T-helper 2 cell (primary cell): ENCODE measurements at places on chromosomes 13 and 19.

- DNase-seq: no peak
Observed at GRCh38 chr13:39960191-39960590, 304.7 kb downstream of the COG6 start.

GRCh38 chr19:6402837-6403608 is 10.1 kb upstream of the GTF2F1 start:
- no peak for DNase-seq

- DNase-seq: no peak
Observed at GRCh38 chr19:19324059-19324770, 3.6 kb downstream of the MAU2 start.

GRCh38 chr19:33302974-33303790 is 848 bp upstream of the CEBPA start:
- no peak for DNase-seq

- DNase-seq: no peak
Observed at GRCh38 chr19:4051175-4052101, 15.3 kb downstream of the ZBTB7A start.

DNA sequence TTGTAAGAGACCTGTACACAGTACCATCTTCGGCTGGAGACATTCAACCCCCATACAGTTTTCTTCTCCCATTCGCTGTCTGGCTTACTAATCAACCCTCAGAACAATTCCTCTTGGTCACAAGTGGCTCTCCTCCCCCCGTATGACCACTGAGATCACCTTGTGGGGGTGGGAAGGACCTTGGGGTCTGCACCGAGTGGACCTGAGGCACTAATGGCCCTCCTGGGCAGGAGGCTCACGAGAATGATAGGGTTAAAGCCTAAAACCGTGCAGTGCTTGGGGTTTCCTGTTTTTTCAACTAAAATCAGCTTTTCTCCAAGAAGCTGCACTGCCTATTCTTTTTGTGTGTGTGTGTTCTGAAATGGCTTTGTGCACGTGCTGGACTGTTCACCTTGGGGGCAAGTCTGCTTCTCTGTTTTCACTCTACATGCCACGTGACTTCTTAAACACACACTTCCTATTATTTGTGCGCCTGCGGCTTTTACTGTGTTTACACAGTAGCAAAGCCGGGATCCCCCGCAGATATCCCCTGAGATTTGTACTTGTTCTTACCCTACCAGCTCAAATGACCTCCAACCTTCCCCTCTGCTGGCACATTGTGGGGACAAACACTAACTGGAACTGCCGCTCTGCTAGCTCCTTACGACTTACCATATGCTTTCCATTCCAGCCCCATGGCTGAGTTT is 12.3 kb downstream of the RBM26 start:
- DNase-seq: peak; percentile 85

DNA sequence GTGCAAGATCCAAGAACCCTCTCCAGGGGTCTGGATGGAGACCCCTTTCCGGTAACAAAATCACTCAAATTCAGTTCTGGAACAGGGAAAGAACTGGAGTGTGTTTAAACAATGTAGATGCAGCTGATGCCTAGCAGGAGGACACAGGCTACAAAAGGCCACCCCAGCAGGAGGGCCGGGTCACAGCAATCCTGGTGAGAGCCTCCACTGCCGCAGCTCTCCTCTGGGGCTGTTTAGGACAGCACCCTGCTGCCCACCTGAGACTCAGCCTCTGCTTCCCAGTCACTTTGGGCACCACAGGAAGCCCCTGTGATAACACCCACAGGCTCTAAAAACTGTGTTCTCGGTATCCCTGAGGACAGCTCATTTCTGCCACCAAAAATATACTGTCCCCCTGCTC is 318.7 kb upstream of the NBEA start:
- DNase-seq: no peak

- DNase-seq: no peak
Observed at GRCh38 chr13:27353166-27353583, 71.2 kb upstream of the GTF3A start.

GRCh38 chr19:46218160-46218559 is 11.4 kb upstream of the IGFL1 start:
- DNase-seq: no peak

- DNase-seq: no peak
Observed at GRCh38 chr13:39952249-39953233, 297.1 kb downstream of the COG6 start.

GRCh38 chr19:660793-661426 is 2.1 kb downstream of the RNF126 start:
- DNase-seq: no peak

DNA sequence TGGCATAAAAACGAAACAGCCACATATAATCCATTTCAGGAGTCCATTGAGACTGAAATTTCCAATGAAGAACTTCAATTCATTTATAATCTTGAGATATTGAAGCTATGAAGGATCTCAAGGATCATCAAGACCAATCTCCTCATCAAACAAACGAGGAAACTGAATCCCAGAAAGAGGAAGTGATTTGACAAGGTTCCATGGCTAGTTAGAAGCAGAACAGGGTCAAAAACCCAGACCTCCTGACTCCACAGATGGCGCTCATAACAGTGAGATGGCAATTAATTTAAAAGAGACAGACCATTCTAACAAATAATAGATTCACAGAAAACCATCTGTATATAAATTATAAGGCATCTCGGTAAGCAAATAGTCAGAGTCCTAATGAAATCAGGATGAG is 229.7 kb downstream of the KCTD12 start:
- DNase-seq: no peak

DNA sequence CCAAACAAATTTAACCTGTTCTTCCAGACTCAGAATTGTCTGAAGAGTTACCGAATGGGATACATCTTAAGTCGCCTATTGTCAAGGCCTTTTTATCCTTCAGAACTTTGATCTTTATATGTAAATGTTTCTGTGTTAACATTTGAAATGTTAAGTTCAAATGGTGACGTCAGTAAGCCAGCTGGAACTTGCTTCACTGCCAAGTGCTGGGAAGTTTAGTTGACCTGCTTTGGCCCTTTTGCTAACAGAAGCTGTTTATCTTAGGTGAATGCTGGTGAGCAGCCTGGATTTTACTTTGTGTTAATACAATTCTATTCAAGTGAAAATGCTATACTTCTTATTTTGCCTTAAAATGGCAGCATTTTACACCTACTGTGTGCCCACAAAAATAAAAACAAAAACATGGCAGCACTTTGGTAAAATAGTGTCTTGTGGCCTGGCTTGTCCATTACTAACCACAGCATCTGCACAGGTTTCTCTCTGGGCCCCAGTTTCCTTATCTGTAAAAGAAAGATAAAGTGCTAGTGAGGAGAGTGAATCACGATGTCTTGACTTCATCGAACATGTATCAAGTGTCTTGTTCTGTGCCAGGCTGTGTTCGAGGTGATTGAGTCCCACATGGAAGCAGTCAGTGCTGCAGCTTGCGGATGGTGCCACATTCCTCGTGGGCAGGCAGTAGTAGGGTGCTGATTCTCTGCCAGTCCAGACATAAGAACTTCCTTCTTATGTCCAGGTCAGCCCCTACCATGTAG is 2.2 kb downstream of the NAXD start:
- DNase-seq: no peak

GRCh38 chr19:16033721-16034120 is 42.6 kb upstream of the TPM4 start:
- no peak for DNase-seq

- no peak for DNase-seq
Observed at GRCh38 chr13:112940236-112940635, 28.8 kb upstream of the MCF2L start.

GRCh38 chr19:15372470-15372869 is 7.1 kb downstream of the AKAP8 start:
- DNase-seq: no peak

- DNase-seq: no peak
Observed at GRCh38 chr13:45332036-45332830, 8.8 kb downstream of the TPT1 start.

- DNase-seq: no peak
Observed at GRCh38 chr13:104253063-104253680, 1187.0 kb upstream of the SLC10A2 start.

DNA sequence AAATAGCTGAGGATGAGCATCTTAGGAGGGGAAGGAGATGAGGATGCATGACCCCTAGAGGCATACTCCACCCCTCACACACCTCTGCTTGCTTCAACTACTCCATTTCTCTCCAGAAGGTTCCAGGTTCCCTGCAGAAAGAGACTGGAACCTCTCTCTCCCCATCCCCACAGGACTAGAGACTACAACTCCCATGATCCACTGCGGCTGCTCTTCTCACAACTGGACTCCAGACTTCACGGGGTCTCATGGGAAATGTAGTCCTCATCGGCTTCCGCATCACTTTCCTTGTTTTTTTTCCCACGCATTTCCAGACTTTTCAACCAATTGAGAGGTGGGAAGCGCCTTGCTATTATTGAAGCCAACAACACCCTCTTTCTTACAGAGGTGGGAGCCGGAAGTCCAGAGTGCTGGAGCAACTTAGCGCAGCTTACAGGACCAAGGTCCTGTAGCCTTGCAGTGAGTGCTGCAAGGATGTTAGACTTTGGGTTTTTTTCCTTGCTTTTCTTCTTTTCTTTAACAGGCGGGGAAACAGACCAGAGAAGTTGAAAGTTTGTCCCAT is 13.9 kb upstream of the CACNG6 start:
- peak; percentile 36 for DNase-seq

DNA sequence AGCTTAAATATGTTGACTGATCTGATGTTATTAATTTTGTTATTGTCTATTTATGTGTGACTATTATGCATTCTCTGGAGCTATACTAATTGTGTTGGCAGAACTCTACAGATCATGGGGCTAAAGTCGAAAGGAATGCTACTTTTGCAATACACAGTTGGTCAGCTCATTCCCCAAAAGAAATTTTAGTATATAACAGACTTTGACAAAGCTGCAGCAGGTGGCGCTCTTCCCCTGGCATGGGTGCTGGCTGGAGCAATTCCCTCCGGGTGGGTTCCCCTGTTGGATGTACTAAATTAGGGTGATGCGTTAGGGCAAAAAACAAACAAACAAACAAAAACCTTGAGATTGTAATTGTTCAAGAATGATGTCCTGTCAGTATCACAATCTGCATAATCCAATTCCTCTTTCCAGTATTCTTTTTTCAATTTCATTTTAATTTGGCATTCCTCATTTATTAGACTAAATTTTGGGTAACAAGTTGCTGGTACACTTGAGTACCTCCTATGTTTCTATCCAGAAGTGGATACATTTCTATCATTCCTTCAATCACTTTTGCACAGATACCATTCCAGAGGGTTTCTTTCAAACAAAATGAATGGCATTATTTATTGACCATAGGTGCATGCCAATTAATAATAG is 322.8 kb upstream of the EDNRB start:
- DNase-seq: peak; percentile 12

- DNase-seq: no peak
Observed at GRCh38 chr13:75804054-75804453, 167.9 kb downstream of the LMO7 start.

- DNase-seq: no peak
Observed at GRCh38 chr13:22964245-22964966, 216.4 kb upstream of the SGCG start.

DNA sequence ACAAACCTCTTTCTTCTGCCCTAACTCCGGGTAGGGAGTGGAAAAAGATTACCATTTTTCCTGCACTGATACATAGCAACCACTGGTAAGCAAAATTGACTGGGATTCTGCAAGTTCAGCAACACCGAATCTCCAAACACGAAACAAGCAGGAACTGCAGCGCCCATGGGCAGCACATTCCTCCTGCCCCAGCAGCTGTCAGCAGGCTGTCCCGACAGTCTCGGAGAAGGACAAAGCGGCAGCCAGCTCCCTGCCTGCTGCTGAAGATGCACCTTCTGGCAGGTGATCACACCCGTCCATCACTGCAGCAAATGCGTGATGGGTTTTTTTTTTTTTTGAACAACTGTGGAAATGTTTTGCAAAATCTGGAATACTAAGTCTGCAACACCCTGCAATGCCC is 6.7 kb downstream of the TMTC4 start:
- DNase-seq: no peak

GRCh38 chr13:23705583-23705982 is 135.4 kb downstream of the TNFRSF19 start:
- no peak for DNase-seq

- DNase-seq: no peak
Observed at GRCh38 chr13:58191754-58192153, 560.2 kb downstream of the PCDH17 start.

DNA sequence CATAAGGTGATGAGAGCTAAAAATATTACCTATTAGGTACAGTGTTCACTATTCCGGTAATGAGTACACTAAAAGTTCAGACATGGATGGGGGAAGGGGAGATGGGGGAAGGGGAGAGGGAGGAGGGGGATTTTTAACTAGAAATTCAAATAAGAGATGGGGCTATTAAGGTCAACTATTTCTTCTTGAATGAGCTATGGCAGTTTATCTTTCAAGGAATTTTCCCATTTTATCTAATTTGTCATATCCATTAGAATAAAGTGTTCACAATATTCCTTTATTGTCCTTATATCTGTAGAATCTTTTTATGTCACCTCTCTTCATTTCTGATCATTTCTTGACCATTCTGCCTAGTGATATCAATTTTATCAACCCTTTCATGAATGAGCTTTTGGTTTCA is 362.4 kb downstream of the SUCLA2 start:
- DNase-seq: no peak

DNA sequence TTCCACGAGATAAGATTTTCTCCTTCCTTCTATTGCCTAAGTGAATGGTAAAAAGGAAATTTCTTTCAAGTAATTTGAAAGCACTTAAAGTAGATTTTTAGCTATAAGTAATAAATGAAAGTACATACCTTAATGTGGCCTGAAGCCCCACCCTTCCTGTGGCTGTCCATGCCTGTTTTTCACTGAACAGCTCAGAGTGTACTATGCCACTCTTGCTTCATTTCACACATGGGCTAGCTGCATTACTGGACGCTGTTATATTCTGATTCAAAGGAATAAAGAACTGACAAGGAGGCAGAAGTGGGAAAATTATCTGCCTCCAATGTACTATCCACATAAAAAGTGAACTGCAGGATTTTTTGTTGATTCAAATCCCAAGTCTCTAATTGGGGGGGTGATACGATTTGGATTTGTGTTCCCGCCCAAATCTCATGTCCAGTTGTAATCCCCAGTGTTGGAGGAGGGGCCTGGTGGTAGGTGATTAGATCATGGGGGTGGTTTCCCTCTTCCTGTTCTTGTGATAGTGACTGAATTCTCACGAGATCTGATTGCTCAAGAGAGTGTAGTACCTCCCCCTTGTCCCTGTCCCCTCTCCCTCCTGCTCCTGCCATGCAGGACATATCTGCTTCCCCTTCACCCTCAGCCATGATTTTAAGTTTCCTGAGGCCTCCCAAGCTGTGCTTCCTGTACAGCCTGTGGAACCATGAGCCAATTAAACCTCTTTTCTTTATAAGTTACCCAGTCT is 154.7 kb upstream of the SGCG start:
- peak; percentile 1 for DNase-seq

- DNase-seq: no peak
Observed at GRCh38 chr19:17135001-17135853, 59.6 kb downstream of the MYO9B start.

GRCh38 chr19:8342684-8343482 is at the start of gene KANK3:
Gene KANK3, minus strand, starts transcription at chr19:8343262. Its CDS starts 5,434 bp downstream, at chr19:8337828.
- DNase-seq: peak; percentile 89

- no peak for DNase-seq
Observed at GRCh38 chr19:29757551-29757950, 42.5 kb upstream of the C19orf12 start.

- DNase-seq: no peak
Observed at GRCh38 chr13:97212601-97213040, 9.5 kb upstream of the MBNL2 start.

GRCh38 chr19:40932008-40932959 is 50.3 kb upstream of the CYP2A7 start:
- no peak for DNase-seq

GRCh38 chr13:85812282-85812681 is 13.1 kb upstream of the SLITRK6 start:
- DNase-seq: no peak
